ENCODE measurements at places on chromosomes 12 and 14. TPM values are rescaled to one million over a fixed set of nuclear protein-coding genes. Genes with fewer than 3 reads are reported as not detected.
A peak's percentile ranks its signal among the peaks of the same experiment; 100 is the strongest.

DNA sequence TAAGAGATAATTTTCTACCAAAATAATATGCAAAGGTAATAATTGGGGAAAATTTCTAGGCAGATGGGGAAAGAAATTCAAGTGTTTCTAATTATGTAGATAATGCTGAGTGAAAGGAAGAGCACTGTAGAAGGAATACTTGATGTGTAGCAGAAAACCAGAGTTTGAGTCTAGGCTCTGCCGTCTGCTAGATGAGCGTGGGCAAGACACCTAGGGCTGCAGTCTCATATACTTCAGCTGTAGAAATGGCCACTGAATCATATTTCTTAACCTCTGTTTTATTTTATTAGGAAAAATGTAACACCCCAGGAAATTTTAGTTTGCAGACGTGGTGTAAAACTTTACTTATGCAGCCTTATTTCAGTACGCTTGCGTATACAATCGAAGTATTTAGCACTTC is 59.8 kb upstream of the SLC38A2 start:
- peaks cover 20% of the 10 kb centered on the region for H3K4me1 ChIP-seq
- no peak for DNase-seq
- H3K4me3 ChIP-seq, result no peak overlapping the region
- peaks cover 20% of the 10 kb centered on the region for H3K36me3 ChIP-seq
- H3K27me3 ChIP-seq, result no peaks in the 10 kb centered on the region
- no peak overlapping the region for H3K27ac ChIP-seq

DNA sequence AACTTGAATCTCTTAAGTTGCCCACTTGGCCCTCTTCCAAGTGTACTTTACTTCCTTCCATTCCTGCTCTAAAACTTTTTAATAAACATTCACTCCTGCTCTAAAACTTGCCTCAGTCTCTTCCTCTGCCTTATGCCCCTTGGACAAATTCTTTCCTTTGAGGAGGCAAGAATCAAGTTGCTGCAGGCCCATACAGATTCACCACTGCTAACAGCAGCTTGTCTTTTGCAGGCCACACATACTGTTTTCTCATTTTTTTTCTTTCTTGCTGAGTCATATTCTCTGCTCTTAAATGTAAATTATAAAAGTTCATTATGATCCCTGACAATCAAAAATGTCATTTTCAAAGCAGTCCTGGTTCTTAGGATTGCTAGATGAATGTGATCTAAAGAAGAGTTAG is 1820.8 kb upstream of the FLRT2 start:
- H3K27me3 ChIP-seq, result no peaks in the 10 kb centered on the region
- DNase-seq, result no peak
- no peak overlapping the region for H3K27ac ChIP-seq
- no peaks in the 10 kb centered on the region for H3K36me3 ChIP-seq
- H3K4me1 ChIP-seq, result no peaks in the 10 kb centered on the region

DNA sequence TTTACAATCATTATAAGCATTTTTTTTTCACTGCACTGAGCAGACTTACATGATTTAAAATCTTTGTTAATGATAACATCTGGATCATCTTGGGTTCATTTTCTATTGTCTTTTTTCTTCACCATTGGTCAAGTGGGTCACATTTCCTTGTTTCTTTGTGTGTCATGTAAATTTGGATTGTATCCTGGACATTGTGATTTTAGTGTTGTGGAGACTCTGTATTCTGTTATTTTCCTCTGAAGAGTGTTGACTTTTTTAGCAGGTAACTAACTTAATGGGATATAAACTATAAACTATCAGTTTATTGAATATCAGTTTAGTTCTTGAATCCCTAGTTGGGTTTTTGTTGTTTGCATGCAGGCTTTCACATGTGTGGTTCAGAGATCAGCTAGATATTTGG is 4.0 kb upstream of the UNC79 start:
- peaks cover 28% of the 10 kb centered on the region for H3K27me3 ChIP-seq
- no peak overlapping the region for H3K27ac ChIP-seq
- H3K4me1 ChIP-seq, result no peaks in the 10 kb centered on the region
- no peaks in the 10 kb centered on the region for H3K36me3 ChIP-seq

- H3K27ac ChIP-seq, result no peak overlapping the region
- peaks cover 35% of the 10 kb centered on the region for H3K36me3 ChIP-seq
- no peaks in the 10 kb centered on the region for H3K27me3 ChIP-seq
These were observed 39.8 kb downstream of the ELK3 start for GRCh38 chr12:96233939-96234461.

DNA sequence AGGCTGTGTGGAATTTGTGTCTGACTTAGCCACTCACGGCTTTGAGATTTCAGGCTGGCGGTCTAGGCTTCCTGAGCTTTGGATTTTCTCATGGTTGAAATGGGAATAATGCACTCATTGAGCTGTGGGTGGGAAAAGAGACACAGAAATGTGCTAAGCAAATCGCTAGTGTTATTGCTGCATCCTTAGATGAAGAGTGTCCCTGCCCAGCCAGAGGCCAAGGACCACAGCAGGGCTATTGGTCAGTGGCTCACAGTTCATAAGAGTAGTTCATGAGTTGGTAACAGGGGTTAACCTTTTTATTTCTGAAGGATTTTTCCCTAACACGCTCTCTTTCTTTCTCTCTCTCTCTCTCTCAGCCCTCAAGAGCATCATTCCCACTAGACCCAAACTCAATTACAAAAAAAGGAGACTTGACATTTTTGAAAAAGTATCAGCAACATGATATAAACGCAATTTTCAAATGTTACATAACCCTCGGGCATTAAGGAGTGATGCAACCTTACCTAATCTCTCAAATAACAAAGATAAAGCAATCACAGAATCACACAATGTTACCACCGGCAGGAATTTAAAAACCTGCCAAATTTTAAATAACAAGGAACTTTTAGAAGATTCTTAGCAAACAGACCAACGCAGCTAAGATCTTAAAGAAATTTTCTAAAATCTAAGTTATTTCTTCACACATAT is 36.7 kb upstream of the RMST start:
- H3K27ac ChIP-seq, result no peak overlapping the region
- H3K4me1 ChIP-seq, result no peaks in the 10 kb centered on the region
- no peak for DNase-seq
- H3K27me3 ChIP-seq, result peaks cover 3% of the 10 kb centered on the region
- no peaks in the 10 kb centered on the region for H3K36me3 ChIP-seq

GRCh38 chr14:30496852-30497251 is 62.1 kb upstream of the G2E3 start:
- no peak for DNase-seq
- H3K36me3 ChIP-seq, result no peaks in the 10 kb centered on the region

GRCh38 chr14:39182770-39183684 is 8.0 kb downstream of the PNN start:
- DNase-seq, result no peak
- H3K4me1 ChIP-seq, result peaks cover 24% of the 10 kb centered on the region
- H3K27ac ChIP-seq, result no peak overlapping the region

DNA sequence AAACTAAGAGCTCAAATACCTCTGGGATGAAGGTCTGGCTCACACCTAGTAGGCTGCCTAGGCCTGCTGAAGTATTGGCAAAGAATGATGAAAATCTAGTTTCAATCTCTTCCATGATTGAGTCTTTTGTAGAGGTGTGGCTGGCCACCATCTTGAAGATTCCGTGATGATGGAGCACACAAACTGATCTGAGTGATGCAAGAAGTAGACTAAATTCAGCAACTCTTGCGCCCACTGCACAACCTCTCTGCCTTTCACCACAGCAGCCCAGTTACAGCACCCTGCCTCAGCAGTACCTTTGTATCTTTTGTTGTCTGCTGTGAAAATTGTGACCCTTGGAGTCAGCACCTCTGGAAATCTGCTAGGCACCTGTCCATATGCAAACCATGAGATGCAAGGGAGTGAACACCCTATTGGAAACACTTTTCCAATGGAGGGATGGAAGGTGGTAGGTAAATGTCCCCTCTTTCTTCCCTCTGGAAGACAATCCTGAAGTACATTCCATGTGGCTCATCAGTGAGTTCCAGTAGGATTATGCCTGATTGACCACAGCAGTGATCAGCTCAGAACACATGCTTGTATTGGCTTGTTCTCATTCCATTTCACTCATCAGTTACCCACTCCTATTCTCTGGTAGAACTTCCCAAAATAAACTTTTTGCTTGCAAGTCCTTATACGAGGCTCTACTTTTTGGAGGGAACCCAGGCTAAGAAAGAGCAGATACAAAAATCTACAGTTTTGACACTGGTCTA is 58.6 kb downstream of the BTBD7 start:
- no peak overlapping the region for H3K27ac ChIP-seq
- no peaks in the 10 kb centered on the region for H3K4me1 ChIP-seq
- H3K27me3 ChIP-seq, result no peaks in the 10 kb centered on the region
- DNase-seq, result no peak
- H3K4me3 ChIP-seq, result no peak overlapping the region
- peaks cover 3% of the 10 kb centered on the region for H3K36me3 ChIP-seq

DNA sequence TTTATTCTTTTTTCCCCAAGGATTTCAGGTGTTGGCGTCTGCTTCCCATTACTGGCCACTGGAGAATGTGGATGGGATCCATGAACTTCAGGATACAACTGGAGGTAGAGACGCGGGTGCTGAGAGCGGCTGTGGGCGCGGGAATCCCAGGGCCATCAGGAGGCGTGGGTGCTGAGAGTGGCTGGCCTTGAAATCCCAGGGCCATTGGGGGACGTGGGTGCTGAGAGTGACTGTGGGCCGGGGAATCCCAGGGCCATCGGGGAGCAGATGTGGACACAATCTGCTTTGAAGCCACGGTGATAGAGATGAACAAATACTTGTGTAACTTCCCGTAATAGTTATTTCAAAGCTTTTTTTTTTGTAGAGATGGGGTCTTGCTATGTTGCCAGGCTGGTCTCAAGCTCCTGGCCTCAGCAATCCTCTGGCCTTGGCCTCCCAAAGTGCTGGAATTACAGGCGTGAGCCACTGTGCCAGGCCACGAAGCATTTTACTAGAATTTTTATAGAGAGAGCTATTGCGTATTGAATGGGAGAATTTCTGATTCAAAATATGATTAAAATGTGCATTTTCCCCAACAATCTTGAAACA is 12.8 kb downstream of the ADGRD1 start:
- H3K27ac ChIP-seq, result no peak overlapping the region
- peaks cover 2% of the 10 kb centered on the region for H3K27me3 ChIP-seq
- no peak overlapping the region for H3K4me3 ChIP-seq
- H3K36me3 ChIP-seq, result no peaks in the 10 kb centered on the region

- peak overlapping the region; percentile 90 for H3K27ac ChIP-seq
- H3K4me1 ChIP-seq, result peaks cover 97% of the 10 kb centered on the region
- peaks cover 84% of the 10 kb centered on the region for H3K36me3 ChIP-seq
- H3K4me3 ChIP-seq, result peak overlapping the region; percentile 78
- no peaks in the 10 kb centered on the region for H3K27me3 ChIP-seq
These were observed 13.9 kb downstream of the EVL start for GRCh38 chr14:100078997-100079725.

GRCh38 chr14:61171727-61172126 is 109.4 kb downstream of the TMEM30B start:
- H3K27ac ChIP-seq, result no peak overlapping the region
- H3K36me3 ChIP-seq, result no peaks in the 10 kb centered on the region
- H3K27me3 ChIP-seq, result peaks cover 13% of the 10 kb centered on the region
- DNase-seq, result no peak
- no peak overlapping the region for H3K4me3 ChIP-seq

DNA sequence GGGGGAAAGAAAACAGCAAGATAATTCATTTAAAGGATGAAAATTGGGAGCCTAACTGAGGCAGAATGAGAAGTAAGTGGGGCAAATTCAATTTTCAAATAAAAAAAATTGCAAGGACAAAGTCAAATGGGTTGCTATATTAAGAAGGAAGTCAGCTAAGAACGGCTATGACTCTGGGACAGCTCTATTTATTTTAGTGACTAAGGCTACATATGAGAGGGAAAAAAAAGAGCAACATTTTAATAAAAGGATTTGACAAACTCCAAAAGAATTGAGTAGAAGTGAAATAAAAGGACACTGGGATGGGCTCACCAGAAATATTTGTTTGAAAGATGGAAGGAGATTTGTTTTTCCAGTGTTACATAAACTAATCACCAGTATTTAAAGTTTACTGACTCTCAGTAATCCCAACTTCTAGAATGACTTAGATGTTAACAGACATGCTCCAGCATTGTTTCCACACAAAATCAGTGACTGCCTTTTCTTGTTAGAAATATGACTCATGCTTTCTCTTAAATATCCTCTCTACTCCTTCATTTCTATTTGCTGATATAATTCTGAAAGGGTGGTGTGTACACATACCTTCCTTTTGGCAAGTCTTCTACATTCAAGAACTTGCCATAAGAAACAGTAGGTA is 198.5 kb downstream of the SLC25A21 start:
- no peaks in the 10 kb centered on the region for H3K27me3 ChIP-seq
- no peak overlapping the region for H3K4me3 ChIP-seq
- DNase-seq, result no peak
- H3K36me3 ChIP-seq, result no peaks in the 10 kb centered on the region

Gene PPP1R1A
- total RNA-seq, result not detected

DNA sequence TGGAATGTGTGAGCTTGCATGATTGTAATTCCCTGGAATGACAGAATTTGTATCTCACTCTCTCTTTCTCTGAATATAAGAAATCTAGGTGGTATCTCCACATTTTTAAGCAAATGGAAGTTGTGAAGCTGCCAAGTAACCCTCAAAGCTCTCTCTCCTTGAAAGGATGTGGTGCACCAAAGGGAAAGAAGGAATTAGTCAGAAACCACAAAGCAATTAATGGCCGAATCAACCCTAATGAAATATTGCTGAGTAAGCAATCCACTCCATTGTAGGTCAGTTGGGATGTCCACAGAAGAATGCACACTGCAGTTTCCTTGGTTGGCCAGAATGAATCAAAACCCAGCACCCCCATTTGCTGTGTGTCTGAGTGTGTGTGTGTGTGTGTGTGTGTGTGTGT is 153.5 kb downstream of the KCNA5 start:
- no peak overlapping the region for H3K4me3 ChIP-seq
- H3K27ac ChIP-seq, result no peak overlapping the region
- H3K36me3 ChIP-seq, result no peaks in the 10 kb centered on the region
- DNase-seq, result no peak
- no peaks in the 10 kb centered on the region for H3K4me1 ChIP-seq

DNA sequence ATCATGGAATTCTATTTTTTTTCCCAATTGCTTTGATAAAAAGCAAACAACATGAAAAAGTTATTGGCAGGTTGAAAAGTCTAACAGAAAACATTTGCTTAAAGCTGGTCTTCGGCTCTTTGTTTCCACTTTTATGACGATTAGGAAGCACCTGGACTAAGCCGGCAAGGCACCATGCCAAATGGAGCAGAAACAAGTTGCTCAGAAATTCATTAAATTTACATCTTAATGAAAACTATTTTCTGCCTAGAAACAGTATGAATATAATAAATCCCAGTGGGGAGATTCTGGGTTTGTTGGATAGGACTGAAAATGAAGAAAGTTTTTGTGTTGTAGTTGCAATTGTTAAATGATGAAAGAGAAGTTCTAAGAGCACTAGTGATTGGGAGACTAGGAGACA is 51.4 kb upstream of the OR9K2 start:
- H3K27me3 ChIP-seq, result peaks cover 42% of the 10 kb centered on the region
- peaks cover 2% of the 10 kb centered on the region for H3K4me1 ChIP-seq
- no peak overlapping the region for H3K4me3 ChIP-seq
- H3K36me3 ChIP-seq, result no peaks in the 10 kb centered on the region

All from activated CD4-positive, alpha-beta T cell treated with anti-CD3 and anti-CD28 coated beads, Interleukin-2, amount 10 ng/mL, durations not matched to agents 7 days and 5 days (primary cell).